Activated naive CD4-positive, alpha-beta T cell treated with anti-CD3 and anti-CD28 coated beads for 36 hours (primary cell): ENCODE measurements at places on chromosomes 13 and 19. TPM values are rescaled to one million over a fixed set of nuclear protein-coding genes. Genes with fewer than 3 reads are reported as not detected.

DNA sequence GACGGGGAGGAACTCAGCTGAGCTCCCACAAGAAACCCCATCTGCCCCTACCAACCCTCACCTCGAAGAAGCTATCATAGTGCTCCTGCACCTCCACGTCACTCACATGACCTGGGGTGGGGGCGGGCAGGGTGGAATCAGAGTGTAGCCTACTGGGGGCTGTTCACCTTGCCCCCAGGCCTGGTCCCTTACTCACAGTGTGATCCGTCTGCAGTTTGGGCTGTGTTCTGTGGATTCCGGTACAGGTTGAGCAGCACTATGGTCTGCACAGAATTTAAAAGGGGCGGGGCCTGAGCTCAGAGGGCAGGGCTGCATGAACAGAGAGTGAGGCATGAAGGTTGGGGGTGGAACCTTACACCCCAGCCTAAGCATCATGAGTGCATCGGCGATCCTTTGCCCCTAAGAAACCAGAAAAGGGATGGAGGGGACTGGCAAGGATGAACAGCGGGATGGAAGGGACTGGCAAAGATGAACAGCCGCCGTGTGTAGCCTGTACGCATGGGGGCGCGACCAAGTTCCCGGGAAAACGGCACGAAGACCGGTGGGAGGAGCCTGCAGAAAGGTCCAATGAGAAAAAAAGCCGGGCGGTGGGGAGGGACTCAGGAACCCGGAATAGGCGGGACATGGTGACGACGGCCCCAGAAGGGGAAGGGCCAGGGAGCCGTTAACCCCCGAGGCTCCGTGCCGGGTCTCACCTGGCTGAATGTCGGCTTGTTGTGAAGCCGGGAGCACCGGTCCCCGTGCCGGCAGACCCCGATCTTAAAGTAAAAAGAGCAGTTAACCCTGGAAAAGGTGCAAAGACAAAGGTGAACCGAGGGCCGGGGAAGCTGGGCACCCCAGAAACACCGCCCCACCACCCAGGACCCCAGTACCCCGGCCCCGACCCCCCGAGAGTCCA is 539 bp downstream of the U2AF1L4 start:
- peak overlapping the region; percentile 96 for H3K4me3 ChIP-seq
- peak overlapping the region; percentile 99 for H3K27ac ChIP-seq
- H3K36me3 ChIP-seq: peaks cover 17% of the 10 kb centered on the region

GRCh38 chr19:33429891-33430673 is 56.6 kb downstream of the CEBPG start:
- DNase-seq: peak; percentile 18
- no peaks in the 10 kb centered on the region for H3K36me3 ChIP-seq
- no peak overlapping the region for H3K4me3 ChIP-seq

The FLT3 gene
- total RNA-seq: not detected

- H3K4me1 ChIP-seq: no peaks in the 10 kb centered on the region
- H3K36me3 ChIP-seq: no peaks in the 10 kb centered on the region
- no peak for DNase-seq
Measured at GRCh38 chr13:72666391-72666790, 61.0 kb downstream of the MZT1 start.

The SLC1A6 gene
- total RNA-seq: not detected

DNA sequence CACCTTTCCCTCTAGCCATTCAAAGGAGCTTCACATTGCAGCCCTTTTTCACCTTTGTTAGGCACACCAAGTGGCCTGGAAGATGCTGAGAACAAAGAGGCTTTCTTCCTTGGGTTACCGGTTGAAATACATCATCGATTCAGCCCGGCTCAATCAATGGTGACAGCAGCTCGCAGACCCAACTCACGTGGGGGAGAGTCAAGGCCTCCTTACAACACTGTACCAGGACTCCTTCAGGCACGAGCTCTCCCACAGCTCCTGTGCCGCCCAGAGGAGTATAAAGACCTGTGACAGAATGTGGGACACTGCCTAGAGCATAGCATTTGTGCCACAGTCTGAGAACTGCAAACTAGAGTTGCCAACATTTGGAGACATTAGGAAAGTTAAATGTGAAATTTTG is 3.9 kb upstream of the LRRC63 start:
- H3K27me3 ChIP-seq: no peaks in the 10 kb centered on the region
- no peaks in the 10 kb centered on the region for H3K36me3 ChIP-seq
- no peak for DNase-seq
- H3K4me3 ChIP-seq: no peak overlapping the region
- peaks cover 13% of the 10 kb centered on the region for H3K4me1 ChIP-seq
- H3K27ac ChIP-seq: no peak overlapping the region

The ICAM1 gene
- 11.5 TPM for total RNA-seq

DNA sequence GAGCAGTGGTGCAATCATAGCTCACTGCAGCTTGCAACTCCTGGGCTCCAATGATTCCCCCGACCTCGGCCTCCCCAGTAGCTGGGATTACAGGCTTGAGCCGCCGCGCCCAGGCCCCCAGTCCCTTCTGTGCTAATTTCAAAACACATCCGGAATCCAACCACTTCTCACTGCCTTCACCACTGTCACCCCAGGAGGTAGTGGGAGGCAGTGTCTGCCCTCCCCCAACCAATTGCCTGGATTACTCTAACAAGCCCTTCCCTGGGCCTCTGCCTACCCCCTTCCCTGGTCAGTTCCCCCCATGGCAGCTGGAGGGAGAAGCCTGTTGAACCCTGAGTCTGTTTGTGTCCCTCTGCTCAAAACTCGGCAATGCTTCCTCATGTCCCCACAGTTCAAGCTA is 2.3 kb downstream of the PRAM1 start:
- H3K4me1 ChIP-seq: peaks cover 14% of the 10 kb centered on the region
- H3K4me3 ChIP-seq: no peak overlapping the region
- no peak for DNase-seq
- H3K36me3 ChIP-seq: no peaks in the 10 kb centered on the region
- H3K27ac ChIP-seq: no peak overlapping the region

- no peaks in the 10 kb centered on the region for H3K4me1 ChIP-seq
- no peak overlapping the region for H3K4me3 ChIP-seq
- H3K36me3 ChIP-seq: no peaks in the 10 kb centered on the region
Measured at GRCh38 chr13:109384491-109385241, 401.7 kb downstream of the IRS2 start.

The TINCR gene
- total RNA-seq: 1.0 TPM

The CGB5 gene
- total RNA-seq: not detected

GRCh38 chr13:113562085-113562749 is 22.3 kb upstream of the TFDP1 start:
- DNase-seq: peak; percentile 70
- no peak overlapping the region for H3K4me3 ChIP-seq
- no peaks in the 10 kb centered on the region for H3K36me3 ChIP-seq
- peaks cover 4% of the 10 kb centered on the region for H3K4me1 ChIP-seq

DNA sequence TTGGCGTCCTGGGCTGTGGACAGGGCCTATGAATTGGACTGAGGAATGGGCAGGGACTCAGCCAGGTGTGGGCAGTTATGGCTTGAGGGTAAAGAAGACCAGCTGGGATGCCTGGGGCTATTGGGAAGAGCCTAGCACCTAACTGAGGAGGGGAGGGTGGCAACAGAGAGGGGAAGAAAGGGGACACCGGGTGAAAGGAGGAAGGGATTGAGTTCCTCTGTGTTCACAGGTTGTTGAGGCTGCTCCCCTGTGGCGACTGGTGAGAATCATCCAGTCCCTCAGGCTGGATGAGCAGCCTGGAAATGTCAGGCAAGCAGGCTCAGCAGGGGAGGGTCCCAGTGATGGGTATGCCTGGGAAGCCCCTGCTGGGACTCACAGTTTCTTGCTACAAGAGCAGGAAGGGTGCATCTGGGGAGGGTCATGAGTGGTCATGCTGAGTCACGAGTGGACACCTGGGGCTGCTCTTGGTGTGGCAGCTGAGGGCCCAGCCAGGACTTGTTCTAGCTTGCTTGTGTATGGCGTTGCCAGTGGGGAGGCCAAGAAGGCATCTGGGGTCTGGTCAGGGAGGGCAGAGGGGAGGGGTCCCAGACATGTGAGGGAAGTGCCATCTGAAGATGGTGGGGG is 1.4 kb downstream of the ZNF324 start:
- DNase-seq: no peak
- peaks cover 5% of the 10 kb centered on the region for H3K36me3 ChIP-seq
- H3K27me3 ChIP-seq: peaks cover 2% of the 10 kb centered on the region
- H3K4me1 ChIP-seq: peaks cover 20% of the 10 kb centered on the region
- peak overlapping the region; percentile 83 for H3K4me3 ChIP-seq

DNA sequence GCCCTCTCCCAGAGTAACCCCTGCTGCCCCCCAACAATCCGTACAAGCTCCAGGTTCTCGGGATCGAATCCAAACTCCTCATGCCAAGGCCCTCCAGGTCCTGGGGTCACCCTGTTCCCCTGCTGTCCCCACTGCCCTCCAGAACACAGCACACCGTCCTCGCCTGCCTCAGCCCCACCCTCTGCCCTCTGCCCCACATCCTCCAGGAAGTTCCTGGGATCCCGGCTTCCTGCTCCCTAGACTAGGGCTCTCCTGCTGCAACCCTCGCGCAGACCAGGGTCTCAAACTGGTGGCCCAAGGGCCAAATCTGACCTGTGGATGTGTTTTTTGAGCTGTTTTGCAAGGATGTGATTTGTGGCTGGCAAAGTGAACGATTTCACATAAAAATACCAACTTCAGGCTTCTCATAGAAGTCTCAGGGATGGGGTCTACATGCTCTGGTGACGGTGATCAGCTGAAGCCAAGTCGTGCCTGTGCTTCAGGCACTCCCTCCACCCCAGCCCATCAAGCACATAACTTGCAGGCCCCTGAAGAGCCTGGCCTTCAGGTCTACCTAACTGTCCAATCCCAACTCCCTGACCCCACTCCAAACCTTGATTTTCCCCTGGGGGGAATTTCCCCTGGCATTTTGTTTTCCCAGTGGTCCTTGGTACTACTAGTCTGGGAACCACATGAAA is 1.8 kb downstream of the RABAC1 start:
- DNase-seq: no peak
- H3K27me3 ChIP-seq: no peaks in the 10 kb centered on the region
- peaks cover 13% of the 10 kb centered on the region for H3K4me1 ChIP-seq
- no peaks in the 10 kb centered on the region for H3K36me3 ChIP-seq
- no peak overlapping the region for H3K4me3 ChIP-seq

The ADGRE3 gene
- total RNA-seq: not detected

DNA sequence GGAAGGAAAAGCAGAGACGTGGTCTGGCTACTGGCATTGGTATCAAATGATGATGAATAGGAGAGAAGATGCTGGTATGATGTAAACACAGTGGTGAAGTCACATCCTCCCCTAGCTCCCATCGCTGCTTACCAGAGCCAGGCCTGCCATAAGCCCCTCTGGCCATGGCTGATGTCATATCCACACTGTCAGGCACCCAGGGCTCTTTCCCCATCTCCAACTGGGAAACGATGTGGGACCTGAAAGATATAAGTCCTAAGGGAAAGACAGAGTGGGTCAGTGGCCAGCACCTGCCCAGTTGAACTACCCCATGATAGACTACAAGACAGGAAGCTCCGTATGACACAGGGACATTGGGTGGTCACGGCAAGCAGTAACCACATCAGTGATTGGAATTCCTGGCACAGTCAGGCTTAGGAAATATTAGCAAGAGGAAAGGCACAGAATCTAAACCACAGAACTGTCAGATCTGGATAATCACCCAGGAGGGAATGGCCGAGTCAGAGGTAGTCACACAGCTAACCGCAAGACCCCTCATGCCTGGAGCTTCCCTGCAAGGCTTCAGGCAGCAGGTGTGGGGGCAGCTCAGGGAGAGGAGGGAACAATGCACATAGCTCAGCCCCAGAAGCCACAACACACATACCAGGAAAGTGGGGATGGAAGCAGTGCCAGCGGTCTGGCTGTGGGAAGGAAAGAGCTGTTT is 3.8 kb downstream of the ZNF792 start:
- no peaks in the 10 kb centered on the region for H3K27me3 ChIP-seq
- H3K4me3 ChIP-seq: no peak overlapping the region
- no peak overlapping the region for H3K27ac ChIP-seq
- no peak for DNase-seq
- peaks cover 21% of the 10 kb centered on the region for H3K4me1 ChIP-seq

DNA sequence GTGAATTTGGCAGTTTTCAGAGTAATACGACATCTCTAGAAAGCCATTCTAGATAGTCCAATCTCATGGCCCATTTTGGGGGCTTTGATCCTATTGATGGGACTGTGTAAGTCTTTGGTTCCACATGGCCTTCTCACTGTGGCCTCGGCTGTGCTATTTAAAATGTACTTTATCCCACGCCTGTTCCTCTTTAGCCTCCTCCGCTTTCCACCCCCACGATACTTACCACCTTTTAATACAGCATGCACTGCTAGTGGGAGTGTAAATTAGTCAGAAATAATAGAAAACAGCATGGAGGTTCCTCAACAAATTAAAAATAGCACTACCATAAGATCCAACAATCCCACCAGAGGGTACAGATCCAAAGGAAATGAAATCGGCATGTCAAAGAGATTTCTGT is 28.3 kb upstream of the CEBPG start:
- no peak for DNase-seq
- H3K27ac ChIP-seq: no peak overlapping the region
- H3K4me3 ChIP-seq: no peak overlapping the region
- no peaks in the 10 kb centered on the region for H3K4me1 ChIP-seq
- H3K36me3 ChIP-seq: no peaks in the 10 kb centered on the region
- H3K27me3 ChIP-seq: peaks cover 25% of the 10 kb centered on the region

The C19orf33 gene
- not detected for total RNA-seq

The PDX1 gene
- total RNA-seq: not detected

- no peak overlapping the region for H3K4me3 ChIP-seq
- no peaks in the 10 kb centered on the region for H3K4me1 ChIP-seq
- H3K27me3 ChIP-seq: peaks cover 36% of the 10 kb centered on the region
- no peaks in the 10 kb centered on the region for H3K36me3 ChIP-seq
- no peak overlapping the region for H3K27ac ChIP-seq
Measured at GRCh38 chr13:106526738-106527444, 8.6 kb downstream of the EFNB2 start.

DNA sequence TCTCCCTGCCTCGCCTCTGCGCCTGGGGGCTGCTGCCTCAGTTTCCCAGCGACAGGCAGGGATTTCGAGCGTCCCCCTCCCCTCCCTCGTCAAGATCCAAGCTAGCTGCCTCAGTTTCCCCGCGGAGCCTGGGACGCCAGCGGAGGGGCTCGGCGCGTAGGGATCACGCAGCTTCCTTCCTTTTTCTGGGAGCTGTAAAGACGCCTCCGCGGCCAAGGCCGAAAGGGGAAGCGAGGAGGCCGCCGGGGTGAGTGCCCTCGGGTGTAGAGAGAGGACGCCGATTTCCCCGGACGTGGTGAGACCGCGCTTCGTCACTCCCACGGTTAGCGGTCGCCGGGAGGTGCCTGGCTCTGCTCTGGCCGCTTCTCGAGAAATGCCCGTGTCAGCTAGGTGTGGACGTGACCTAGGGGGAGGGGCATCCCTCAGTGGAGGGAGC is 722 bp upstream of the ICAM1 start:
- H3K36me3 ChIP-seq: peaks cover 13% of the 10 kb centered on the region
- no peaks in the 10 kb centered on the region for H3K27me3 ChIP-seq
- H3K27ac ChIP-seq: peak overlapping the region; percentile 85
- H3K4me3 ChIP-seq: peak overlapping the region; percentile 78

GRCh38 chr13:40170982-40171381 is 495.5 kb downstream of the FOXO1 start:
- H3K27ac ChIP-seq: peak overlapping the region; percentile 9
- H3K27me3 ChIP-seq: no peaks in the 10 kb centered on the region
- H3K4me3 ChIP-seq: no peak overlapping the region
- peaks cover 41% of the 10 kb centered on the region for H3K4me1 ChIP-seq
- peak; percentile 82 for DNase-seq
- H3K36me3 ChIP-seq: no peaks in the 10 kb centered on the region
